ENCODE measurements at places on chromosomes 2 and 18.

DNA sequence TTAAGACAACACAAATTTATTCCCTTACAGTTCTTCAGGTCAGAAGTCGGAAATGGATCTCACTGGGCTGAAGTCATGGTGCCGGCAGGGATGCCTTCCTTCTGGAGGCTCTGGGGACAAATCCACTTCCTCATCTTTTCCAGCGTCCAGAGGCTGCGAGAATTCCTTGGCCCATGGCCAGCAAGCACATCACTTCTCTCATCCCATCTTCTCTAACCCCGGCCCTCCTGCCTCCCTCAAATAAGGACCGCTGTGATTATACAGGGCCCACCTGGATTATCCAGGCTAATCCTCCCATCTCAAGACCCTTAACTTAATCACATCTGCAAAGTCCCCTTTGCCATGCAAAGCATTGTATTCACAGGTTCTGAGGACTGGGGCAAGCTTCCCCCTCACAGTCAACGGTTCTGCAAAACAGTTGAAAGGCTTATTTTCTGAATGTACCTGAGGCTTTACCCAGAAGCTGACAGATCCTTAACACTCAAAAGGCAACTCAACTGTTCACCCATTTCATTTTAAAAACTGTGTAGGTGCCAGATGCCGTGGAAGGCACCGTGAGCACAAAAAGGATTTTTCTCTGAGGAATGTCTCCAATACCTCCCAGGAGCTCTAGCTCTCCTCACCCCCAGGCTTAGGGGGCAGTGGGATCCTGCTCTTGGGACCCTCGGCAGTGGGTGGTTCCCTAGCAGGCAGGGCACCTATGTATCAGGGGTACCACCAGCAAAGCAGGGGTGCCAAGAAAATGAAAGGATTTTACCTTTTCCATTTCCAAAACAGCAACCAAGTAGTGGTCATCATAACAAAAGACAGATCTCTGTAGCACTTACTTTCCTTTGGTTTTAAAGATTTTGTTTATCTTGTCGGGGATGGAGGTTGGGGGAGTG lies 84.0 kb downstream of the KCTD1 start:
- no peak for DNase-seq

DNA sequence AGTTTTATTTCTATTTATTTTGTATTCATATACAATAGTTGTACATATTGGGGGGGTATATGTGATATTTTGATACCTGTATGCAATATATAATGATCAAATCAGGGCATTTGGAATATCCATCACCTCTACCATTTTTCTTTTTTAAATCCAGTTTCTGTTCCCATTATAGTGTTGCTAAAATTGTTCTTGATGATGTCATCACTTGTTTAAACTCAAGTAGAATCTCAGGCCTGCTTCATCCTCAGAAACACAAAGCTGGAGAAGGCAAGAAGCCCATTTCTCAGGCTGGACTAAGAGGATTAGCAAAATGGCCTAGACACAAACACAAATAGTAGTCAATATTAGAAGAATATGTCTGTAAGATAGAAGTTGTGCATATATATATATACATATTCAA lies 747.1 kb upstream of the ACVR2A start:
- DNase-seq: no peak

DNA sequence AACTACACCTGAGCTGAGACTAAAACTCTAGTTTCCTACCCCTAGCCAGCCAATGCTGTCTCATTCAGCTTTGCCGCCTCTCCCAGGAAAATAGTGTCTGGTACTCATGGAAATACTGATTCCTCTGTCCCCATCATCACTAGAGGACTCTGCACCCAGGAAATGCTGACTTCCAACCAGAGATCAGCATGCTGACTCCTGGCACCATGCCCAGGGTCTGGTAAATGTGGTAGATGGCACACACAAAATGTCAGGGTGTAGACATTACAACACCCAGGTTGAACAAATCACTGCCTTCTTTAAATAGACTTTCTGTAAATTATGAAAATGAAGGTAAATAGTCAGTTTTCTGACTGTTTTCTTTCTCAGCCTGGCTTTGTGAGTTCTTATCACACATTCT lies 307.3 kb upstream of the CHAC2 start:
- DNase-seq: no peak

GRCh38 chr2:62234755-62235655 lies 39.1 kb downstream of the B3GNT2 start:
- no peak for DNase-seq

- DNase-seq: no peak
Observed at GRCh38 chr2:241895427-241895711, 25.8 kb downstream of the RTP5 start.

DNA sequence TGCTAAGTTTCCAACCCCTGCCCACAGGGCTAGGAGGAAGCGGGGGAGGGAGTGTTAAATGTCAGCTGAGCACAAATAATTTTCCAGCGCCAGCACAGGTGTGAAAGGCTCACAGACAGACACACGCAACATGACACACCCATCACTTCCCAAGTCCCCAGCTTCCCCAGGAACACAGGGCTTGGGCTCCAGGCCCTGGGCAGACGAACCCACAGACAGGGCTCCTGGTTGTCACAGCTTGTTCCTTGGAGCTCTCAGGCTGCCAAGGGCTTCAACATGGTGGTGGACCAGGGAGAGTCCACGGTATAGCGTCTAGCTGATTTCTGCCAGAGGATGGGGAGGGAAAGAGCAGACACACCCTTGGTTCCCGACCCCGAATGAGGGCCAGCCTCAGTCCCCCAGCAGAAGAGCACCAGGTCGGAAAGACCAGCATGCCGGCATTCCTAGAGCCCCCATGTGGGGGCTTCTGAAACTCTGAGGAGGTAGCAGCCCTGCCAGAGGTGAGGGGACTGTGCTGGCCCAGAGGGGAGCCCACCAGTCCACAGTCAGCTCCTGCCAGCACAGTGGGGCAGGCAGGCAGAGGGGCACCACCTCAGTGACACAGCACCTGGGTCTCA lies 1.9 kb downstream of the DUSP2 start:
- no peak for DNase-seq
